Gastrocnemius medialis (tissue), 4 donors: ENCODE measurements at places on chromosomes 5 and 9. TPM values are rescaled to one million over a fixed set of nuclear protein-coding genes. Genes with fewer than 3 reads are reported as not detected.

Gene PTGDS
- 29.5 TPM for total RNA-seq

Gene ALDOB
- total RNA-seq = not detected

Gene CXCL14
- total RNA-seq = 16.4 TPM

Gene CAMK4
- total RNA-seq = 0.27 TPM

Gene PCDHGA9
- 1.1 TPM for total RNA-seq

Gene DMRT3
- 0.33 TPM for total RNA-seq

Gene LECT2
- total RNA-seq = not detected

Gene CNTFR
- 124 TPM for total RNA-seq

Gene ADAMTS6
- total RNA-seq = 0.05 TPM

Gene RMRP
- 115 TPM for total RNA-seq

Gene BOD1
- total RNA-seq = 104 TPM

Gene USP20
- 14.3 TPM for total RNA-seq

Gene BNC2
- 122 TPM for total RNA-seq

Gene IGFBPL1
- not detected for total RNA-seq

Gene CTNND2
- total RNA-seq = not detected

Gene ITGA2
- total RNA-seq = 0.41 TPM

Gene LCN2
- not detected for total RNA-seq

Gene OTULINL
- total RNA-seq = 1.8 TPM

Gene NMUR2
- total RNA-seq = not detected

Gene FSD1L
- total RNA-seq = 8.5 TPM

Gene SPATA31A3
- not detected for total RNA-seq

Gene EFNA5
- total RNA-seq = 0.20 TPM

Gene C6
- total RNA-seq = not detected

Gene CAMK2A
- total RNA-seq = 61.2 TPM

Gene NFIB
- 24.0 TPM for total RNA-seq
